ENCODE measurements at places on chromosomes 3 and 15. TPM values are rescaled to one million over a fixed set of nuclear protein-coding genes. Genes with fewer than 3 reads are reported as not detected.

- peak; percentile 94 for DNase-seq
These were observed at the start of gene C3orf18 for GRCh38 chr3:50567386-50568167. Gene C3orf18, minus strand, starts transcription at chr3:50567747. Its CDS starts 2,048 bp downstream, at chr3:50565699.

GRCh38 chr3:146308222-146308621 is 57.3 kb upstream of the PLSCR4 start:
- DNase-seq, result peak; percentile 41

DNA sequence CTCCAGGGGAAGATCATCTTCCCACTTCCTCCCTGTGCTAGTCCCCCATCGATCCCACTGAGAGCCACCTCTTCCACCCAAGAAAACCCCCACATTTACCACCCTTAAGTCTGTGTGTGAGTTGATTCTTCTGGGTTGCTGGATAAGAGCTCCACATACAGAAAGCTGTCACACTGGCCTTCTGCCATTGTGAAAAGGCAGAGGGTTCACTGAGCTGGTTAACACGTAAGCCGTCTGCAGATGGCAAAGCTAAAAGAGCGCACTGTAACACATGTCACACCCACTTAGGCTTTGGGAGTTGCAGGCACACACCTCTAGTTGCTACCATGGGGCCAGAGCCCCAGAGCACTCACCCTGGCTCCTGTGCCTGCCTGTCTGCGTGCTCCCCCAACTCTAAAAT is 309.8 kb upstream of the LRRC3B start:
- DNase-seq, result no peak

DNA sequence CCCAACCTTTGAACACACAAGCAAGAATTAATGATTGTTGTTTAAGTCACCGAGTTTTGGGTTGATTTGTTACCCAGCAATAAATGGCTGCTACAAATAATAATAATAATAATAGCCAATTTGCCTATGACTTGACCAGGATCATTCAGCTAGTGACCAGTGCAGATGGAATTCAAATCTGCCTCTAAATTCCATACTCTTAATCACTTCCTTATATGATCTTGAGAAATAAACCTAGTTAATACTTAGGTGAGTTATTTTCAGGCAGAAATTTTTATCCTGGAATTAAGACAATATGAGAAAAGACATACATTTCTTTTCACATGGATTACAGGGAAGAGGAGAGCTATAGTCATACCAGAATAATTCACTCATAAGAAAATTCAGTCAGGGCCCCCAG is 116.0 kb upstream of the GALNT15 start:
- no peak for DNase-seq

DNA sequence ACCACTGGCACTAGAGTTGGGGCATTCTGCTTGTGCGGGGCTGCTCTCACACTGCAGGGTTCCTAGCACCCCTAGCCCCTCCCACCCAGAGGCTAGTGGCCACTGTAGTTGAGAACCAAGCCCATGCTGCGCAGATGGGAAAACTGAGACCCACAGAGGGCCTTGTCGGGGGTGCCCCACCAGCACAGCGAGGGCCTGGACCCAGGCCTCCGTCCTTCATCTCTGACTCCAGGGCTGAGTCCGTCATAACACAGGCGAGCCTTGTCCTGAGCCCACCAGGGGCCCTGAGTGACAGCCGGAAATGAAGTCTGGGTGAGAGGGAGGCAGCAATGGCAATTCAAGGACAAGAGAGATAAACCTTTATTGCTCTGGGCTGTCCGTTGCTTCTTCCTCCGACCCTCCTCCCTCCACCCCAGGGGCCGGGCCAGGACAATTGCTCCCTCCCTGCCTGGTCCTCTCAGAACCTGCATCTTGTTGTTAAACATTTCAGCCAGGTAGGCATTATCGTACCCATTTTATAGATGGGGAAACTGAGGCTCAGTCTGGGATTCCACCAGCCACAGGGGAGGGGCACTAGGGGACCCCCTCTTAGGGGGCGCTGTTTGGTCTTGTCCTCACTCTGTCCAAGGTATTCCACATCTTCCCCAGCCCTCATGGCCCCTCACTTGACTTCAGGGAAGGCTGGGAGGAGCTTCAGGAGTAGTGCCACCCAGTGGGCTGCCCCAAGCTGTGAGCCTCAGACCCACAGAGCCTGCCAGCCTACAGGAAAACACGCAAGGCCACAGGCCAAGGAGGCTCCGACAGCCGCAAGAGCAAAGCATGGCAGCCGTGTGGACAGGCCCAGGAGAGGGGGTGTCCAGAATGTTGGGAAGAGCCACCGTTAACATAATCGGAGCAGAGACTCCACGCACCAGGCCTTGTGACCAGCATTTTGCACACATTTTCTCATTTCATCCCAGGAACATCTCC is 4.4 kb upstream of the GRIP2 start:
- DNase-seq, result no peak

DNA sequence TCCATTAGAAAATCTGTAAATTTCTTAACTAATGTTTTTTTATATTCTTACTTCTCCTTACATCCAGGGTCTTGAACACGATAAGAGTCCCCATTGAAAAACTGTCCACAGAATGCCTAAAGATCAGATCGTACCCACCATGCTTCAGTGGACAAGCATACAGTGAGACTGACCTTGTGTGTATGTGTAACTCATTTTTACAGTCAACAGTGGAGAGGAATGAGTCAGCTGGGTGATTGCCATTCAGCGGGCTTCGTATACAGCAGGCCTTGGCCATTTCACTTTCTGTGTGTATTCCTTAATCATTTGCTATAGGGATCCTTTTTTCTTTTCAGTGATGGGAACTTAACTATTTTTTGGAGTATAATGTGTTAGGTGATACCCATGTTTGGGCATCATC is 10.6 kb downstream of the PARP14 start:
- DNase-seq, result no peak

GRCh38 chr3:51336261-51336660 is 48.8 kb upstream of the MANF start:
- no peak for DNase-seq

DNA sequence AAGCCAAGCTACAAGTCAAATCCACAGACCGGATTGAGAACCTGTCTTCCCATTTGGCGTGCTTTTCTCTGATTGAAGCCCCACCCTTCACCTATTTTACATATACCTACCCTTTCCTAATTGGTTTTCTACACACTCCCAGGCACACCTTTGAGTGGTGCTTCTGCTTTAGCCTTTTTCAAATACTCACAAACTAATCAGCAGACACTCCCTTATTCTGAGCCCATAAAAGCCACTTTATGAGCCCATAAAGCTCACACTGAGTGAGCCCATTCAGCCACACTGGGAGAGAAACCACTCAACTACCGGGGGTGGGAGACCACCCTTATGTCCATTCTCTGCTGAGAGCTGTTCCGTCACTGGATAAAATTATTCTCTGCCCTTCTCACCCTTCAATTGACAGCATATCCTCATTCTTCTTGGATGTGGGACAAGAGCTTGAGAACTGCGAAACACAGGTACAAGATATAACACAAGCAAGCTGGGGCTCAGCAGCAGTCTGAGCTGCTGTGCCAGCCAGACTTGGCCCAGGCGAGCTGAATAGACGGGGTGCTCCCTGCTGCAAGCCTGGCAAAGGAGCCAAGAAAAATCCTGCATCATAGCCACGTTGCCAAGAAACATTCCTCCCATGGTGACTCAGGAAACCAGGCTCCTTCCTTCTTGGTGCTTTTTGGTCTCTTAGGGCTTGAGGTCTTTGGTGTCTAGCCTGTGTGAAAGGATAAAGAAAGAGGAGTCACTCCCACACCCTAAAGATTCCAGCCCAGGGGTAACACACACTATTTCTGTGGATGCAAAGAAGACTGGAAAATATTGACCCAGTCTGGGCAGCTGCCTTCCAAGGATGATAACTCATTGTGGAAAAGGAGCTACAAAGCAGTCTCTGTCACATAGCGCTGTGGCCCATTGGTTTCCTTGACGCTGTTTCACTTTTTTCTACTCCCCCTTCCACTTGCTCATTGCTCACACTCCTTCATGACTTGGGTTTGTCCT is 609.7 kb downstream of the MCTP2 start:
- DNase-seq, result no peak

DNA sequence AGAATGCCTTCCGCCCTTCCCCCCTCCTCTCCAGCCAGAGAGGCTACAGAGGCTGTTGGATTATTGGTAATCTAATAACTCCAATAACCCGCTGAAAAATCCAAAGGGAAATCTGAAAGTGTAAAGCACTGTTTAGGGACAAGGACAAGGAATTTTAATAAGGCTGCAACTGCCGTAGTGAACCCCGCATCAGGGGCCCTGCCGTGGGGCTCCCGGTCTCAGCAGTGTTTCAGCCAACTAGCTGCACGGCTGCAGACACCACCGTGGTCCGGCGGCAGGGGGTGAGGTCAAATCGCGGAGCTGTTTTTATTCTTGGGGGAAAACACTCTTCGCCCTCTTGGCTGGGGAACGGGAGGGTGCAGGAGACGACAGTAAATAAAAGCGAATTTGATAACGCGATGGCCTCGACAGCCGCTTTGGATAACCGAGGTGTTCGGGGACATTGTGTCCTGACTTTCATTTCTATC is 6.1 kb downstream of the BCL6 start:
- no peak for DNase-seq

DNA sequence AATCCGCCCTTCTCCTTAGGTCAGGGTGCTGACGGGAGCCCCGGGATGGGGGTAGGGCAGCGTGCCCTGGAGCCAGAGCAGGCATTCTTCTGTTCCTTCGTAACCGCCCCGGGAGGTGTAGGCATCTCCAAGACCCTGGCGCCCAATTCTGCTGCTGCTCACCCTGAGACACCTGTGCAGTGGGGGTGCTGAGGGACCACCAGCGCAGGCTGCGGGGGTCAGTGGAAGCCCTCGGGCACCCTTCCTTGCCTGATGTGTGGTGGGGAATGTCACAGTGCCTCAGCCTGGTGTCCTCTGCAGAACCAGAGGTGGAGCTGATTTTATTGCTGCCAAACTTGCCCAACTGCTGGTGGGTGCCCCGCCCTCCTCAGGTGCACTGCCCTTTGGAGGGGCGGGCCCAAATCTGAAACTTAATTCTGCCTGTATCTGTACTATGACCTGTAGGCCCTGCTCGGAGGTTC is 7.3 kb downstream of the CSK start:
- DNase-seq, result no peak

The LDHAL6B gene
- not detected for total RNA-seq

The KLHDC8B gene
- 45.0 TPM for total RNA-seq

The HYKK gene
- 3.7 TPM for total RNA-seq

- no peak for DNase-seq
These were observed 5.3 kb downstream of the ARL6IP5 start for GRCh38 chr3:69090021-69090420.

The CCNDBP1 gene
- 109 TPM for total RNA-seq

The DZIP1L gene
- 5.5 TPM for total RNA-seq

GRCh38 chr3:95923496-95924210 is 890.7 kb upstream of the EPHA6 start:
- DNase-seq, result peak; percentile 1

DNA sequence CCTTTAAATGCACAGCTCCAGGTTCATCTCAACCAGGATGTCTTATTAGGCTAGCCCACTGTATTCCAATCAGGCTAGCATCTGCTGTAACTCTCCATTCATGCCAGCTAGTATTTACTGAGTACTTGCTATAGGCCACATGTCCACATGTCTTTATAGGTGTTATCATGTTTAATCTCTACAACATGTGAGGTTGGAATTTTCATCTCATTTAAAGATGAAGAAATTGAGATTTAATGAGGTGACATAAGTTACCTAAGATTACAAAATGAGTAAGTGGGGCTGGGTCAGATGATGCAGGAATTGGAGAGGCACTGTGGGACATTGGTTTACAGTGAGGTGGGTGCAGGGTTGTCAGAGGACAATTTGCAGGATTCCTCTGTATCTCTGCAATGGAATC is 2.9 kb downstream of the IFT122 start:
- DNase-seq, result no peak

- no peak for DNase-seq
These were observed 246.0 kb downstream of the MYRIP start for GRCh38 chr3:40055361-40055760.

GRCh38 chr15:41284427-41285177 is 47.8 kb downstream of the OIP5 start:
- DNase-seq, result peak; percentile 40

DNA sequence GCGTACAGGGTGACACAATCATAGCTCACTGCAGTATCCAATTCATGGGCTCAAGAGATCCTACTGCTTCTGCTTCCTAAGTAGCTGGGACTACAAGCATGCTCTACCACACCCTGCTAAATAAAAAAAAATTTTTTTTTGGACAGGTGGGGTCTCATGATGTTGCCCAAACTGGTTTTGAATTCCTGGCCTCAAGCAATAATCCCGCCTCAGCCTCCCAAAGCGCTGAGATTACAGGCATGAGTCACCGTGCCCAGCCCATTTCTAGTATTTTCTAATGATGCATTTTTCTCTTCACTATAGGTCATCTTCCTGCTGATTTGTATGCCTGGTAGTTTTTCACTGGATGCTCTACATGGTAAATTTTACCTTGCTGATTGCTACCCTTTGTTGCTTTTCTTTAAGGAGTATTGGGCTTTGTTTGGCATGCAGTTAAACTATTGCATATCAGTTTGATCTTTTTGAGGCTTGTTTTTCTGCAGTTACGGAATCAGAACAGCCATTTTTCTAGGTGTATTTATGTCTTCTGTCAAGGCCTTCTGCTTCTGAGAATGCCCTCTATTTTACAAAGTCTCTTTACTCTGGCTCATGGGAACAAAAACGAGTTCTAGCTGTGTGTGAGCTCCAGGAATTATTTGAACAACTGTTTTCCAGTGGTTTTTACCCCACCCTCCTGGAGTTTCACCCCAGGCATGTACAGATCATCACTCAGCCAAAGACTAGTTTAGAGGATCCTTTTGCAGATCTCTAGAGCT is 14.2 kb upstream of the NPTN start:
- no peak for DNase-seq

DNA sequence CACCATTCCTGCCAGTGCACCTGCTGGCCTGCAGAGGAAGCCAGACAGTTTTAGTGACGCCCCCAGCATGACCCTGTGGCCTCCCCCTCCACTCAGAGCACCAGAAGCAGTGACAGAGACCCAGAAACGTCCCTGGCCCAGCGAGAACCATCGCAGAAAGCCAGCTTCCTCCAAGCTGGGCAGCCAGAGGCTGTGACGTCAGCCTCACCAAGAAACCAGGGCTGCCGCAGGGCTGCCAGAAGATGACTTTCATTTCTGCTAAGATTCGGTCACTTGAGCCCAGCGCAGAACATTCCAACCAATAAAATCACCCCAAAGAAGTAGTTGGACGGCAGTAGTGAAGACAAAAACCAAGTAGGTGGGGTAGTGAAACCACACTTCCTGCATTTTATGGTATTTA is 29.6 kb upstream of the RPL32 start:
- peak; percentile 45 for DNase-seq

The FBXO40 gene
- 0.83 TPM for total RNA-seq

The DNAJA4 gene
- 9.8 TPM for total RNA-seq

GRCh38 chr15:97874139-97874538 is 86.4 kb upstream of the ARRDC4 start:
- no peak for DNase-seq

The CA12 gene
- 0.62 TPM for total RNA-seq

DNA sequence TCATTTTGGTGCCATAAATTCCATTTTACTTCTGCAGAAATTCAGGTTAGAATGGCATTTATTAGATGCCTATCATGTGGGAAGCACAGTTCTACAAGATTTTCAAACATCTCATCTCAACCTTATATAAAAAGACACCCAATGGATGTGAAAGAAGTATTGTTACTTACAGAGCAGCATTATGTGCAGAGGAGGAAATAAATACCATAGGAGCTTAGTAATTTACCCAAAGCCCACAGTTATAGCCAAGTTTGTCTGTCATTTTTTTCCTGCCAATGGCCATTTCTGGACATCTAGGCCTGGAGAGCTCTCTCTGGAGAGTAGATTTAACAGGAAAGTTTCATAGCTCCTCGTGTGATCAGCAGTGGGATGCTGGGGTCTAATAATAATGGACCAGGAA is 659.4 kb upstream of the NAALADL2 start:
- no peak for DNase-seq

GRCh38 chr3:155744010-155744625 is 753 bp downstream of the PLCH1 start:
- peak; percentile 45 for DNase-seq

Measured in myocyte (in vitro differentiated cells).